ENCODE measurements at places on chromosomes 1 and 21.

- no peak for DNase-seq
Measured at GRCh38 chr1:19872190-19872589, 10.0 kb upstream of the OTUD3 start.

GRCh38 chr1:113946112-113946511, 17.0 kb downstream of the HIPK1 start:
- DNase-seq = no peak

DNA sequence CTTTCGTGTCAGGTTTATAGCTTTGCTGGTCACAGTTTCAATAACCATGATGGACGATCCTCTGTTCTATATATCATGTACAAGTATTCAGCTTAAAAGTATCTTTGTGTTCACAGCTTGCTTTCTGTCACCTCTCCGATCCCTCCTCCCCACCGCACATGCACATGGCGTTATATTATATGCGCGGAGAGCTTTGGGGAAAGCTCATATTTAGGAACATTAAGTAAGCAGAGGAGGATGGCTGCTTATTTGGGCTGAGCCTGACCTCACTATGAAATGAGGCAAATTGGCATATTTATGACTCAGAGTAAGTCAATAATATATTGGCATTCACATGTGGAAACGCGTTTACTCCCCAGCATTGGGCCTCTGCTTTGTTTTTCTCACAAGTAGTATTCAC, 360.5 kb downstream of the HLX start:
- no peak for DNase-seq

DNA sequence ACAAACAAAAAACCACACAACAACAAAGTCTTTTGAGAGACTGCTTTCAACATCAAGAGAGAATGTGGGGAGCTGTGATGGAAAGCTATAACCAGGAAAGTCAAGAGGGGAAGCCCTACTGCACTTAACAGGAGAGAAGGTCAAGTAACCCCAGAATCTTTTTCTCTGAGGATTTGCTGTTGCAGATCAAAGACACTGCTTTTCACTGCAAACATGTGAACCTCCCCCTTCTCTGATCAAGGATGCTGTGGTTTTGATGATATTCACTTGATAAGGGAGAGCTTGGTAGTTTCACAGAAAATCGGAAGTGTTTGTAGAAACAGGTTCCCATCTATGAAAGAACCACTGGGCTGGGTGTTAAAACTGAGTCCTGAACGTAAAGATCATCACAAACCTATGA, 4.8 kb downstream of the ETV3 start:
- no peak for DNase-seq

- no peak for DNase-seq
Measured at GRCh38 chr1:68497358-68497698, 446 bp upstream of the DEPDC1 start.

DNA sequence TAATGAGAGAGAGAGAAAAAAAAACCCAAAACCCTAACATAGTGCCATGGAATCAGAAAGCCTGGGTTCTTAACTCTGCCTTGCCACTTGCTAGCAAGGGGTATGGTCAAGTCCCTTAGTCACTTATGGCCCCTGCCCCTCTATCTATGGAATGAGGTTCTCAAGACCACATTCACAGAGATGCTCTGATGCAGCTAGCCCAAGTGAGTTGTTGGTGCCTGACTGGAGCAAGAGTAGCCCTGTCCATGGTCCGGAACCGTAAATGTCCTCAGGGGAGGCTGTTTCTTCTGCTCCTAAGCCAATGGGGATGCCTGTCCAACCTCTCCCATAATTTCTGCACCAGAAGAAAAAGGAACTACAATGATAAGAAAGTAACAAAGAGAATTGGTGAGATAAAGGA, 56.8 kb downstream of the CSMD2 start:
- DNase-seq = no peak

DNA sequence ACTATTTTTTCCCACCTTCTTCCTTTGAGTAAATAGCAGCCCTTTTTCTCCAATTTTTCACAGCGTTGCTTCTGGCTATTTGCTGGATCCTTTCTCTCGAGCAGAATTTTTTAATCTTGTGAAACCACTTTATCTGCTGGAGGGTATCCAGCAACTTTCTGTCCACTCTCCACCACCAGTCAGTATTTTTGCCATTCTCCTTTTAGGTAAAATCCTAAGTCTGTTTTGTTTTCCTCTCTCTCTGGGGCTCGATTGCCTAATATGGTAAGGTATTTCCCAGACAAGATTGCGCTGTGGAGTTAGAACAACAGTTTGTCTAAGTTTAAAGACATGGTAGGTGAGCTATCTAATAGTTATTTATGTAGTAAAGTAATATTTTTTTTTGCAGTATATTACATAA, 156.9 kb downstream of the PPP1R12B start:
- DNase-seq = no peak

DNA sequence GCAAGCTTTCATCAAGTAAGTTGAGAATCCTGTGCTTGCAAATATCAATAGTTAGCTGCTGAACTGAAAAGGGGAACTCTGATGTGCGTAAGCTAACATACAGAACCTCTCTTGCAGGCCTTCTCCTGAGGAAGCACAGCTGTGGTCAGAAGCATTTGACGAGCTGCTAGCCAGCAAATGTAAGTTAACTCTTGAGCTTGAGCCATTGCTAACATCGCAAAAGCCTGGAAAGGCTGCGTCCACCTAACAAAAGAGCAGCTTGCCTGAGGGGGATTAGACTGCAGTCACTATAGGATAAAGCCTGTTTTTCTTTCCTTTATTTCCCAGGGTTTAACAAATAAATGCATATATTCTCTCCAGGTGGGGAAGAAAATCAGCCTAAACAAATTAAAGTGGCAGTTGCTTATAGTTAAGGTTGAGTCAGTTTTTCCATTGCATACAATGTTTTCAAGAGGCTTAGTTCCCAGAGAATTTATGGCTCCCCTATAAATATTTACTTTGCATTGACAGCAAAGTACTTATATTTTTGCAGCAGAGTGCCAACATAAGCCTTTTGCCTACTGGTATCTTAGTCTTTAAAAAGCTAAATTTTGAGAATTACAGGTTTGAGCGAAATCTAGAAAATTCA, 1.5 kb downstream of the RGS2 start:
- no peak for DNase-seq

DNA sequence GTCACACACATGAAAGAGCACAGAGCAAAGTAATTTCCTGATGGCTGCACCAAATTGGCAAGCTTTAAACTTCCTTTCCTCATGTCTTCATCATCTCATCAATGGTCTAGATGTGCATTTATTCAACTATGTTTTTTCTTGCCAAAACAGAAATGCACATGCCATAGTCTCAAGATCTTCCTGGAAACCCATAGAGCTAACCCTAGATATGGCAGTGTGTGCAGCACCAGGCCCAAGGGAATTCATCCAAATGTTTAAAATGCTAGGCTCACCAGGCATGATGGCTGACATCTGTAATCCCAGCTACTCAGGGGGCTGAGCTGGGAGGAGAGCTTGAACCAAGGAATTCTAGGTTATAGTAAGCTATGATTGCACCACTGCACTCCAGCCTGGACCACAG, 31.2 kb upstream of the PALMD start:
- DNase-seq = no peak

GRCh38 chr1:235649368-235650163, at the start of gene GNG4:
Gene GNG4, minus strand, starts transcription at chr1:235649784. Its CDS starts 65,946 bp downstream, at chr1:235583838.
- no peak for DNase-seq

GRCh38 chr1:217369271-217369981, 261.5 kb downstream of the GPATCH2 start:
- DNase-seq = no peak

DNA sequence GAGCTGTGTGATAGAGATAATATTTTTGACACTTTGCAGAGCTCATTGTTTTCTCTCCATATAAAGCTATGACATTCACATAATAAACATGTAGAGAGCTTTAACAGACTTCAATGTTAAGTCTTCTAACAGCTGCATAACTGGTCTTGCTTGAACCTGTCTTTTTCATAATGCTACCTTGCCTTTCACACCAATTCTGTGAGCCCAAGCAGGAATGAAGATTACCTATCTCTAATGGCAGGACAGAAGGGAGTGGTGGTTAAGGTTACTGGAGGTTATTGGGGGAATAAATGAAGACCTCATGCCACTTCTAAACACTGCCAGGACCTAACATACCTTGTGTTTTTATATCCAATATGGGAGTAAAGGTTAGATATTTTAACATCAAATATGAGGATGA, 2.3 kb upstream of the CD55 start:
- DNase-seq = no peak

GRCh38 chr1:179588425-179589024, 3.1 kb upstream of the TDRD5 start:
- DNase-seq = no peak

DNA sequence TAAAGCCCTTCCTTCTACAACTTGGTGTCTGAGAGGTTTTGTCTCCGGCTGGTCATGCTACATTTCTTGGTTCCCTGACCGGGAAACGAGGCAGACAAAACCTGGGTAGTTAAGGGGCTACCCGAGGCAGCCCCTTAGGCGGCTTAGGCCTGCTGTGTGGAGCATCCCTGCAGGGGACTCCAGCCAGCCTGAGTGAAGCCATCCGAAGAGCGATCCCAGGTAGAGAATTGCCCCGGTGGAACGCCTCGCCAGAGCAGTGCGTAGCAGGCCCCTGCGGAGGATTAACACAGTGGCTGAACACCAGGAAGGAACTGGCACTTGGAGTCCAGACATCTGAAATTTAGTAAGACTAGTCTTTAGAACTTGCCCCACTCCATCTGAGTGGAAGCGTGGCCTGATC, 21.2 kb upstream of the MYOCOS start:
- no peak for DNase-seq

DNA sequence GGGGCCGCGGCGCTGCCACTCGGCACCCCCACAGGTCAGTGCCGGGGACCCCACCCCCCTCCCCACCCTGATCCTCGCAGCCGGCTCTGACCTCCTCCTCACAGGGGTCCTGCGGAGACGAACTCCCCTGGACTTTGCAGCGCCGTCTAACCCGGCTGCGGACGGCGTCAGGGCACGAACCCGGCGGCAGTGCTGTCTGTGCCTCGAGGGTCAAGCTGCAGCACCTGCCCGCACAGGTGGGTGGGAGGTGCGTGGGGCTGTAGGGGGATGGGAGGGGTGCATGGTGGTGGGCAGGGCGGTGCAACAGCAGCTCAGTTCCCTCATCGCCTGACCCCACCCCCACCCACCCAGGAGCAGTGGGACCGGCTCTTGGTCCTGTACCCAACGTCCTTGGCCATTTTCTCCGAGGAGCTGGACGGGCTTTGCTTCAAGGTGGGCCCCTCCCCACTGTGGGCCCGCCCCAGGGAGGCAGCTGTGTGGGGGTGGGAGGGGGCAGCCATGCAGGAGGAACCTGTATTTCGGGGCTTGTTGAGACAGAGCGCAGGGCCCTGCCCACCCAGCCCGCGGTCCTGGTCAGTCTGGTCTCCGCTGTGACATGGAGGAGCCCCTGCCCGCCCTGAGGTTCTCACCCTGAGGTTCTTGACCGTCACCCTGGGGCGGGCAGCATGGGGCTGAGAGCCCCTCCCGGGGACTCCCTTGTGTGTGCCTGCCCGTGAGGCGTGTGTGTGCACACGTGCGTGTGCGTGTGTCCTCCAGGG, 4.9 kb downstream of the PLEKHN1 start:
- no peak for DNase-seq

DNA sequence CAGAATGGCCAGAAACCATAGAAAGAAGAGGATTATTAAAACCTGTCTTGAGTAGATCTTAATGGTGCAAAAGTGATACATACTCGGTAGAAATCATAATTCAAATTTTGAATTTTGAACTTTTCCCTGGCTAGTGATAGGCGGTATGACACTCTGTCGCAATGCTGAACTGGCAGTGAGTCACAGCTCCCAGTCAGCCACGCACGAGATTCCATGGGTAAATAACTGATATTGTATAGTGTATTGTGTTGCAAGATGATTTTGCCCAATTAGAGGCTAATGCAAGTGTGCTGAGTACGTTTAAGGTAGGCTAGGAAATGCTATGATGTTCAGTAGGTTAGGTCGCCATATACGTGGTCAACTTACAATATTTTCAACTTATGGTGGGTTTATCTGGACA, 207.0 kb downstream of the SIPA1L2 start:
- no peak for DNase-seq

GRCh38 chr1:42176902-42177519, 12.5 kb upstream of the GUCA2A start:
- DNase-seq = no peak

DNA sequence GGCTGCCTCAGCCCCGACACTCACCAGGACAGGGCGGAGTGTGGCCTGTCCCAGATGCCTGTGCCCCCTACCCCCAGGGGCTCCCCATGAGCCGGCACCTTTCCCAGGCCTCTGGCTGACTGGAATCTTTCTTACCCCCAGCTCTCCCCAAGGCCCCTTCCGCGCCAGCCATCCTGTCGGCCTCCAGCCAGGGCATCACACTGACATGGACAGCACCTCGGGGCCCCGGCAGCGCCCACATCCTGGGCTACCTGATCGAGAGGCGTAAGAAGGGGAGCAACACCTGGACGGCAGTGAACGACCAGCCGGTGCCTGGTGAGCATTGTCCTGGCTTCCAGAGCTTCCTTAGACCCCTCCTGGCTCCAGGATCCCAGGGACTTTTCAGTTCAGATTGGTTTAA, 26.5 kb downstream of the IGFN1 start:
- DNase-seq = no peak

GRCh38 chr1:53681977-53682685, 56.8 kb downstream of the GLIS1 start:
- DNase-seq = no peak

- no peak for DNase-seq
Measured at GRCh38 chr1:154609398-154610380, 1.7 kb upstream of the ADAR start.

GRCh38 chr1:22673486-22674409, 20.7 kb downstream of the C1QB start:
- DNase-seq = no peak

DNA sequence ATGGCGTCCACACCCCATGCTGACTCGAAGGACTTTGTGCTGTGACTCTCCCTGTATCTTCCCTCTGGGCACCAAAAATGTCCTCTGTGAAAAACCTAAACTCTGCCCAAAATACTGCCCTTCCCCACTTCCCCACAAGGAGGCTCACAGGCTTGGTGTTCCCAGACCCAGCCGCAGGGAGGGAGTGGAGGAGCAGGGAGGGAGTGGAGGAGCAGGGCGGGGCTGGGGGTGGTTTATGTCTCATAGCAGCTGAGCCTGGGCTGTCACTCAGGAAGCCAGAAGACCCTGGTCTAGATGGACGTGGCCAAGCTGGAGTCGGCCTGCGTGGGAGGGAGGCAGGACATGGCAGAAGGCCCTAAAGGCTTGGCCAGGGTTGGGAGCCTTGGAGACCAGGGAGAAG, 461.7 kb downstream of the PTPRU start:
- DNase-seq = no peak
